Posterior cingulate gyrus (tissue), 11 donors: ENCODE measurements at places on chromosomes 3 and 15.

GRCh38 chr3:100274361-100274760, 13.6 kb downstream of the TBC1D23 start:
- DNase-seq: no peak

- no peak for DNase-seq
These were observed 67.0 kb downstream of the MGLL start for GRCh38 chr3:127755305-127755681.

- DNase-seq: no peak
These were observed 16.9 kb downstream of the ANPEP start for GRCh38 chr15:89797678-89798201.

GRCh38 chr3:7684182-7684715, 817.4 kb upstream of the LMCD1 start:
- DNase-seq: no peak

- DNase-seq: no peak
These were observed 7.7 kb downstream of the STAB1 start for GRCh38 chr3:52502808-52503350.

- no peak for DNase-seq
These were observed 54.9 kb upstream of the WNT7A start for GRCh38 chr3:13934813-13935212.

DNA sequence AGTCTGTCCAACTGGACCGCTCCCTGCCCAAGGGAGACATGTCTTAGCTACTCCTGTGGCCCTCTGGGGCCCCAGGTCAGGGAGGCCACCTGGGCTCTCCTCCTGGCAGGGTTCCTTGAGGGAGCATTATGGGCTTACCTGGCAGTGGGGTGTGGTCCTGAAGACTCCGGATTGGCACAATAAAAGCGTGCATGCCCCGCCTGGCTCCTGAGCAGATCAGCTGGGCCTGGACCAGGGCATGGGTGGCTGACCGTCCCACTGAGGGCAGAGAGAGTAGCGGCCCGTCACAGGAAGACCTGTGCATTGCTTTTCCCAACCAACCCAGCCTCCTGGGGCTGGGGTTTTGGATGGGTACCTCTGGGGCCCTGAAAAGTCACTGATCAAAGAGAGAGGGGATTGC, 5.4 kb downstream of the ACOX2 start:
- DNase-seq: no peak

- no peak for DNase-seq
These were observed 33.7 kb downstream of the MED12L start for GRCh38 chr3:151119188-151119587.

DNA sequence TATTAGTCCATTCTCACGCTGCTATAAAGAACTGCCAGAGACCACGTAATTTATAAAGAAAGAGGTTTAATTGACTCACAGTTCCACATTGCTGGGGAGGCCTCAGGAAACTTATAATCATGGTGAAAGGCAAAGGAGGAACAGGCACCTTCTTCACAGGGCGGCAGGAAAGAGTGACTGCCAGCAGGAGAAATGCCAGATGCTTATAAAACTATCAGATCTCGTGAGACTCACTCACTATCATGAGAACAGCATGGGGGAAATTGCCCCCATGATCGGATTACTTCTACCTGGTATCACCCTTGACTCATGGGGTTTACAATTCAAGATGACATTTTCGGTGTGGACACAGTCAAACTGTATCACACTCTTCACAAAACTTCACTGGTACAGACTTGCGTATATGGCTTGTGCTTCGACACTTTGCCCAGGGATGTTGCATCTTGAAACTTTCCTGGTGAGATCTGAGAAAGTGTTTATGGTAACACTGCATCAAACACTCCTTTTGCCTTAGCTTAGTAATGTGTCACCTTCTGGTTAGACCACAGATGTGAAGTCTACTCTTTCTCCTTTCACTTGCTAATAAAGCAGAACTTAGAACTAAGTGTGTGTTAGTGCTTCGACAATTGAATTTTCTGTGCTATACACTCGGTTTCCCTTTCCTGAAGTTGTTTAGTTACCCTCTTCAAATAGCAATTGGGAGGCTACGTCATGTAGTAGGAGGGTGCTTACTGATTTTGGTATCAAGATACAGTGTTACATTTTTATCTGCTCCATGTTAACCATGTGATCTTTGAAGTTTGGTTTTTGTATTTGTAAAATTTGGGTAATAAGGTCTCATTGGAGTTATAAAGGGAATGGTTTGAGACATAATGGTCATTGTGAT, 185.7 kb downstream of the LPP start:
- DNase-seq: no peak

- no peak for DNase-seq
These were observed 338.1 kb downstream of the GAP43 start for GRCh38 chr3:115961380-115961779.

GRCh38 chr15:31280046-31280830, 46.4 kb upstream of the KLF13 start:
- peak; percentile 79 for DNase-seq

DNA sequence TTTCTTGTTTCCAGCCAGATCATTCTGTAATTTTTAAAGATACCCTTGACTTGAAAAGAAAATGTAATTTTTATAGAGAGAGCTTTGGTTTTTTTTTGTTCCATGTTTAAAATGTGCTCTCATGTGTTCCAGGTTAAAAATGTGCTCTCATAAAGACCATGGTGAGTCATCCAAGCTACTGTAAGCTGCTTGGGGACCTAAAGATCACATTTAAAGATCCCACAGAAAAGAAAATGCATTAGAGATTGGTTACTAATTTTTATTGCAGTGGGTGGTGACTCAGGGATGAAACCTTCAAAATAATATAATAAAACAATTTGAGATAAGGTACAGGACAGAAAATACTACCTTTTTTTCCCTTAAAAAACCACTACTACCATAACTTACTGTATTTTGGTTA, 11.0 kb downstream of the TCF12 start:
- DNase-seq: no peak

DNA sequence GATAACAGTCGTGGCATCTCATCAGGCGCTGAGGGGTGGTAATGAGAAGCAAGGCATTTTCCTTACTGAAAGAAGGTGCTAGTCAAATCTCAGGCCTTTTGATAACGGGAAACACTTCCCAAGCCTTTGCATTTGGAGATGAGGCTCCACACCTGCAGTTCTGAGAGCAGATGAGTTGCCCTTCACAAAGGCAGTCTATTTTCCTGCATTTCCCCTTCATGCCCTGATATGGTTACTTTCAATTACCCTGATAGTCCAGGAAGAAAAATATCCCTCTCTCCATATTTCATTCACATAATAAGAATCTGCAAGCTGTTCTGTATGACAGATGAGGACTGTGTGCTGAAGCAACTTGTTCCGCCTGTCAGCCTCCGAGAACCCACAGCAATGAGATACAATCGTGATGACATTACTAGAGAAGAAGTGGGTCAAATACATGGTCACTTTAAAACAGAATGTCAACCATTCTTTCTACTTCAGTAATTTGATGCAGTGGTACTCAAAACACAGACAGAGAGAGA, 25.0 kb downstream of the FHIT start:
- DNase-seq: no peak

DNA sequence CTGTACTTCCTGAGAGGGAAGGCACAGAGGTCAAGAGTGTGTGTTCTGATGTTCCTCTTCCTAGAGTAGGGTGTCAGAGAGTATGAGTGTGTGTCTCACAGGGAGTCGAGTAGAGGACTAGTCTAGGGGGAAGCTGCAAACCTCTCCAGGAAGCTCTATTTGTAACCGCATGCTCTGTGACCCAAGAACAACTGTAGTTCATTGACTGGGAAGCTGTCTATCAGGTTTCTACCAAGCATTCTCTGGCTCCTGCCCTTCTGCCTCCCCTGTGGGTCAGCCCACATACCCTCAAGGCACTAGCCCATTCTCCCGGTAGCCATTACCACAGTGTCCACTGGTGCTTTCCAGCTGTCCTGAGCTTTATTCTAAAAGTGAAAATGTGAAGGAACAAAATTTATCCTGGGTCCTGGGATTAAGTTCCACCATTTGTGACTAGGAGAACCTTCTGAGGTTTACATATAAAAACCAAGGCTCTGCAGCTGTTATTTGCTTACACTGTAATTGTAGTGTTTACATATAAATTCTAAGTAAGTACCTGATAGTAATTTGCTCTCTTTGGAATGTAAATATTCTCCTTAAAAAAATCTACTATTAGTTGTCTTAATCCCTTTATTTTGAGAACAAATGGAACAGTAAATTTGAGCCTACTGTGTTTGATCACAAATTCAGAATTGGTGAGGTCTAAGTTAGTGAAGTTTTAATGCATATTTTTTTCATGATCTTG, 40.7 kb downstream of the MYRIP start:
- no peak for DNase-seq

DNA sequence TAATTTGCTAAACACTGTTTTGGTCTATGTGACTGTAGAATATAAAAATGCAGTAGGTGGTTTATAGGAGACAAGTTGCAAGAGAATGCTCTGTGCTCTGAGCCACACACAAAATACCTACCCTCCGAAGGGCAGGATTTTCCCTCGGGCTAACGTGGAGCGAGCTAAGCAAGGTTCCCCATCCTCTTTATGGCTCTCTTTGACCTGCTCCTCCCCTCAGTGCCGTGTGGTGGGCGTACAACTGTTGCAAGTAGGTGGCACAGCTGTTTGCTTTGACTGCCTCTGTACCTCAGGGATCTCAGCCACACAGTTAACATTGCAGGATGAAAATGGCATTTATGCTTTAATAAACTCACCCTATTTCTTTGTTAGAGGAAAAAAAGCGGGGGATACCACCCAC, 339.1 kb downstream of the SATB1 start:
- no peak for DNase-seq

DNA sequence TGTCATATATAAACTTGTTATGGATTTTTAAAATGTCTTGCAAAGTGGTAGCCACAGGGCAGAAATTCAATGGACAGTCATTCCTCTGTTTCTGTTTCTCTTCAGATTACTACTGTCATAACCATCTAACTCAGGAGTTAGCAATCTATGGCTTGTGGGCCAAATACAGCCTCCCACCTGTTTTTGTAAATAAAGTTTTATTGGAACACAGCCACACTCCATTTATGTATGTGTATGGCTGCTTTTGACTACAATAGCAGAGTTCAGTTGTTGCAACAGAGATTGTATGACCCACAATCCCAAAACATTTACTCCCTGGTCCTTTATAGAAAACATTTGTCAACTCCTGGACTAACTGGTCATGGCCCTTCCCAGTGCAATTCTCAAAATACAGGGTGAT, 20.0 kb downstream of the SLC27A2 start:
- DNase-seq: no peak

DNA sequence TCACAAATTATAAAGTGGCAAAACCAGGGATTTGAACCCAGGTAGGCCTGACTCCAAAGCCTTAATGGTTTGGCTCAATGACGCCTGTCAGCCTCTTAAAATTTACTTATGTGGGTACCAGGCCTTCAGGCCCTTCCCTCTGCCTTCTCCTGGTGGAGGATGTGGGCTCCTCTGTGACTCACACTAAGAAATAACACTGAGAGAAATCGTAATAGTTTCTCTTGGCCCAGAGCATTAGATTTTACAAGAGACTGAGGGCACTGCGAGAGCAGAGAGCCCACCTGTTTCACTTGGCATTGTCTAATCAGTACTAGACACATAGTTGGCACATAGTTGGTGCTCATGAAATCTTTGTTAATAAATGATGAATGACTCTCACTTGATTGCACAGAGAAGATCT, 505.2 kb downstream of the SHQ1 start:
- no peak for DNase-seq

DNA sequence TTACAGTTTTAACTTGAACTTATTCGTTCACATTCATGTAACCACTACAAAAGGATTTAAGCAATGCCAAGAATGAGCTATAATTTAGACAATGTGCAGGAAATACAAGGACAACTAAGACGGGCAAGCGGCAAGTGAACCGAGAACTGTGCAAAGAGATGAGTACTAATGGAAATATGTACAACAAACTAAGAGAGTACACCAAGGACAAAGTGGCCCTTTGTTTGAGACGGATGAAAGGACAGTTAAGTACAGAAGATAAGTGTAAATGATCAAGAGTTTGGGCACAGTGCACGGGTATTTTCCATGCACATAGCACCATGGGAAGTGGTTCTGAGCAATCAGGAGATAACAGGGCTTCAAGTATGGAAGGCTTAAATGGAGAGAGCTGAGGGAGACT, 281.7 kb downstream of the ROBO2 start:
- DNase-seq: no peak

DNA sequence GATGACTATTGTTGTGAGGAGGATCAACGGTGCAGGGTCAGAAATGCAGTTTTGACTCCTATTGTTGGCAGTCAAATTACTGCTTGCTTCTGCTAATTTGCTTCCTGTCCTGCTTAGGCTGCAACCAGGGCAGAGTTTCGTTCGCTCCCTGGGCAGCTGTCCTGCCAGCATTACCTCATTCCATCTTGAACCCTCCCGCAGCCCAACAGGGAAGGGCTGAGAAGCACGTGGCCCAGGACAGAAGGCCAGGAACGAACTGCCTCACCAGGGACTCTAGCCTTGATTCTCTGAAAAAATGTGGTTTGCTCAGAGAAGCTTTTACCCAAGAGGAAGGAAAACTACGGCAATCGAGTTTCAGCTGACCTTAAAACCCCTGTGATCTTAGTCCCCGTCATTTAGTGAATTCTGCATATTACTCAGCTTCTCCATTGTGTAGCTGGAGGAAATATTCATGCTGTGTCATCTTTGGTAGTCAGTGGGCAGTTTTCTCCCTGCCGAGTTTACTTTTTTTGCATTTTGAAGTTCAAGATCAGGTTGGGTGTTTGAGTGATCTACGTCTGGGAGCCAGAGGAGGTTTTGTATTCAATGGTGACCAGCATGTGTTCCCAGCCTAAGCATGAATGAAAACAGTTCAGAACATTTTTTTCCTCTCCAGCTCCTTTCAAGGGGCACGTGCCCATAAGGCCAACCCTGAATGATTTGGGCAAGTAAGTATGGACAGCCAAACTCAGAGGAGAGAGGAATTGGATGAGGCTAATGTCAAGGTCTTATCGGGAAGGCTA, 23.0 kb downstream of the TLNRD1 start:
- DNase-seq: peak; percentile 91

DNA sequence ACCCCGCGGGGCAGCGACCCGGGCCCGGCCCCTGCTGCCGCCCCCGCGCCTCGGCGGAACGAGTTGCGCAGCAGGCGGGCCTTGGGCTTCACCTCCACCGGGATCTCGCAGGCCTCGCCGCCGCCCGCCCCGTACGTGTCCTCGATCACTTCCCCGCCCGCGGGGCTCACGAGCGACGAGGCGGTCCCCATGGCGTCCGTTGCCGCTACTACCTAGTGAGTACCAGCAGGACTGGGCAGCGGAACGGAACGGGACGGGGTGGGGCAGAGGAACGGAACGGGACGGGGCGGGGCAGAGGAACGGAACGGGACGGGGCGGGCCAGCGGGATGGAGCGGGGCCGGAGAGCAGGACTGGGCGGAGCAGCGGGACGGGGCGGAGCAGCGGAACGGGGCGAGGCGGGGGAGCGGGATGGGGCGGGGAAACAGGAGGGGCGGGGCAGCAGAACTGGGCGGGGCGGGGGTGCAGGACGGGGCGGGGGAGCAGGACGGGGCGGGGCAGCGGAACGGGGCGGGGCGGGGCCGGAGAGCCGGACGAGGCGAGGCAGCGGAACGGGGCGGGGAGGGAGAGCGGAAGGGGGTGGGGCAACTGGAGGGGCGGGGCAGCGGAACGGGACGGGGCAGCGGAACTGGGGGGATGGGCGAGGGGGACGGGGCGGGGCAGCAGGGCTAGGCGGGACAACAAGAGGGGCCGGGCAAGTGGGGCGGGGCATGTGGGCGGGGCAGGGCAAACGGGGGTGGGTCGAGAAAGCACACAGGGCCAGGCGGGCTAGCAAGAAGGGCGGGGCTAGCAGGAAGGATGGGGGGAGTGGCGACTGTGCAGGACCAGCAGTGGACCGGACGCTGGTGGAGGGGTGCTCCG, at the start of gene NPHP3:
Gene NPHP3 (minus strand): TSS at position 245 of the 859 bp plus-strand sequence. CDS start 54 bp downstream, at position 191.
- peak; percentile 90 for DNase-seq

GRCh38 chr3:73056014-73056844, 5.2 kb upstream of the EBLN2 start:
- DNase-seq: no peak

- DNase-seq: no peak
These were observed 34.8 kb upstream of the DCUN1D1 start for GRCh38 chr3:183015185-183015584.
